OCI-LY7 (cell line): ENCODE measurements at places on chromosomes 7 and 10. TPM values are rescaled to one million over a fixed set of nuclear protein-coding genes. Genes with fewer than 3 reads are reported as not detected.

The MSS51 gene
- total RNA-seq: 4.2 and 4.4 TPM in 2 replicates

The CDH23 gene
- 8.1 and 9.9 TPM in 2 replicates for total RNA-seq

The EIF4H gene
- 329 and 345 TPM in 2 replicates for total RNA-seq

The ARHGEF35 gene
- not detected in 2 replicates for total RNA-seq

The FOXP2 gene
- not detected in 2 replicates for total RNA-seq

The ADCYAP1R1 gene
- not detected in 2 replicates for total RNA-seq

The C1GALT1 gene
- total RNA-seq: 30.0 and 31.6 TPM in 2 replicates

The NAT16 gene
- total RNA-seq: not detected in 2 replicates

The KCP gene
- total RNA-seq: 1.4 TPM in 2 replicates

The SRI gene
- 140 and 152 TPM in 2 replicates for total RNA-seq

The PAX4 gene
- total RNA-seq: not detected in 2 replicates

The MALRD1 gene
- total RNA-seq: not detected in 2 replicates

The SMIM30 gene
- total RNA-seq: 43.3 and 48.7 TPM in 2 replicates

The INTS15 gene
- 38.8 and 40.9 TPM in 2 replicates for total RNA-seq

The FOXI2 gene
- total RNA-seq: not detected in 2 replicates

The ITIH2 gene
- total RNA-seq: not detected in 2 replicates

The SPDYE6 gene
- total RNA-seq: not detected in 2 replicates

The CCDC172 gene
- not detected in 2 replicates for total RNA-seq

The CTNNA3 gene
- 0.68 TPM in 1 of 2 replicates, not detected in the other for total RNA-seq

The TAS2R41 gene
- total RNA-seq: not detected in 2 replicates

The CNTNAP2 gene
- total RNA-seq: 0.41 TPM in 1 of 2 replicates, not detected in the other

The KCND2 gene
- total RNA-seq: not detected in 2 replicates

The ZNF394 gene
- 35.3 and 35.4 TPM in 2 replicates for total RNA-seq

The CYP2C9 gene
- total RNA-seq: not detected in 2 replicates

The HNRNPH3 gene
- total RNA-seq: 241 and 261 TPM in 2 replicates

The PPP1R9A gene
- total RNA-seq: not detected in 2 replicates

The UFSP1 gene
- total RNA-seq: 3.3 and 3.8 TPM in 2 replicates

The NAMPT gene
- total RNA-seq: 80.2 and 82.2 TPM in 2 replicates

The CFAP69 gene
- not detected in 2 replicates for total RNA-seq

The MMD2 gene
- total RNA-seq: not detected in 2 replicates

The ZNF25 gene
- 3.2 and 3.8 TPM in 2 replicates for total RNA-seq

The C7orf57 gene
- 0.18 and 0.29 TPM in 2 replicates for total RNA-seq
